ENCODE measurements at places on chromosomes 12 and 14.

- no peak for DNase-seq
These were observed 35.1 kb downstream of the PARP11 start for GRCh38 chr12:3838076-3838475.

DNA sequence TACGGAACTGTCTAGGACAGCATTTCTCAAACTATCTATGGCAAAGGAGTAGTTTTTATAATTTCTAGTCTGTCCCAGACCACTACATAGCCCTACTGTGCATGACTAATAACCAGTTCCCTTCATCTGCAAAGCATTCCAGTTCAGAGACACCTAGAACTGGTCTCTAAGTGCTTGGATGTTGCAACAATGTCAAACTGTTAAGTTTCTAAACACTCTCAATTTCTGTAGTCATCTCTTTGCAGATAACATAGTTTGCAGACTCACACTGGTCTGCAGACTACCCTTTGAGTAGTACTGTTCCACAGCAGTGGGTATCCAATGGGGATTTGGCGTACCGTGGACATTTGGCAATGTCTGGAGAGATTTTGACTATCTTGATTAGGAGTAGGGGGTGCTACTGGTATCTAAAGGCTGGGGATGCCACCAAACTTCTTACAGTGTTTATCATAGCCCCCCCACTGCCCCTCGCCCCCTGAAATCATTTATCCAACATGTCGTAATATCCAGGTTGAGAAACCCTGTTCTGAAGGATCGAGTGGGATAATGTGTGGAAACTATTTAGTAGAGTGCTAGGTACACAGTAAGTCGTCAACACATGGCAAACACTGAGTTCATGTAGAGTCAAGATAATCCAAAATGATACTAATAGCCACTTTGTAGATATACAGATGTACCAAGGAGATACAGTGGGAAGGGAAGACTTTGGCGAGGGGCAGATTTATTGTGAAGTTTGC, 1.7 kb downstream of the C12orf76 start:
- no peak for DNase-seq

GRCh38 chr12:21265932-21266331, 68.8 kb downstream of the SLCO1A2 start:
- DNase-seq, result no peak

GRCh38 chr12:2410496-2410895, 357.7 kb downstream of the CACNA1C start:
- no peak for DNase-seq

- DNase-seq, result no peak
These were observed 51.8 kb downstream of the FBXL14 start for GRCh38 chr12:1542599-1542998.

GRCh38 chr12:107368586-107368985, 275.2 kb upstream of the CRY1 start:
- no peak for DNase-seq

DNA sequence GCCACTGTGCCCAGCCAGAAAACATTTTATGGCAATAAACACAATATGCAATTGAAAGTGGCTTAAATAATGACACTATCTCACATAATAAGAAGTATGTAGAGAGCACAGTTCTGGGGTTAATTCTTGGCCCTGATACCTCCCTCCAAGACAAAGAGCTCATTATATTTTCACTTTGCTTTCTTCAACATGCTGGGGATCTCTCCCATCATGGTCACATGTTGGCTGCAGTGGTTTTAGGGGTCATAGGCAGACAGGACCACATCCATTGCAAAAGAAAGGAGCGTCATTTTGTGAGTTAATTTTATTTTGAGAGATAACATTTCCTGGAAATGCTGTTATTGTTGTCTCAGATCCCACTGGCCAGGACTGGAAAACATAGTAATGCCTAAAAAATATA, 8.3 kb upstream of the SLC38A2 start:
- DNase-seq, result no peak

GRCh38 chr12:76552343-76552938, 7.1 kb downstream of the OSBPL8 start:
- no peak for DNase-seq

GRCh38 chr12:52648012-52648550, 3.9 kb downstream of the KRT2 start:
- no peak for DNase-seq

DNA sequence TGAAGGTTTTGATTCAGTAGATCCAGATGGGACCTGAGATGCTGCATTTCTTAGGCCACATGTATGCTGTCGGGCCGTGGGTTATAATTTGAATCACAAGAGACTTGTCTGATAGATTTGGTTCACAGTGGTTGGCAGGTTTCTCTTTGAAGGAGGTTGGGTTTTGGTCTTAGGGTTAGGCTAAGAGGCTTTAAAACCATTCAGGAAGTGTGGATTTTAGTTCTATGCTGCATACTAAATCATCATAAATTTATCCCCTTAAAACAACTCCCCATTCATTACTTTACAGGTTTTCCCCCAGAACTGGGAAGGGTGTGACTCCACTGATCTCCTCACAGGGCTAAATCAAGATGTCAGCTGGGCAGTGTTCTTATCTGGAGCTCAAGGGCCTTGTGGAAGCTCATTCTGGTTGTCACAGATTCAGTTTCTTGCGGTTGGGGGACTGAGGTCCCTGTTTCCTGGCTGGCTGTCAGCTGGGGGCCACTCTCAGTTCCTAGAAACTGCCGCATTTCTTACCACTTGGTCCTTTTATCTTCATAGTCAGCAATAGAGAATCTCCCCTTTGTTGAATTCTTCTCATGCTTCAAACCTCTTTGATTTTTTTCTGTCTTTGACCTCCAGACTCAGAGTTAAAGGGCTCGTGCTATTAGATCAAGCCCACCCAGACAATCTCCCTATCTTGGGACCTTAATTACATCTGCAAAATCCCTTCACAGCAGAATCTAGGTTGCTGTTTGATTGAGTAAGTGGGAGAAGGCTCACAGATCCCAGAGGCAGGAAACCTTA, 20.6 kb upstream of the PCNX1 start:
- no peak for DNase-seq

- no peak for DNase-seq
These were observed 33.5 kb downstream of the PYGL start for GRCh38 chr14:50910495-50911420.

- no peak for DNase-seq
These were observed 1177.6 kb downstream of the GALC start for GRCh38 chr14:86815341-86815740.

DNA sequence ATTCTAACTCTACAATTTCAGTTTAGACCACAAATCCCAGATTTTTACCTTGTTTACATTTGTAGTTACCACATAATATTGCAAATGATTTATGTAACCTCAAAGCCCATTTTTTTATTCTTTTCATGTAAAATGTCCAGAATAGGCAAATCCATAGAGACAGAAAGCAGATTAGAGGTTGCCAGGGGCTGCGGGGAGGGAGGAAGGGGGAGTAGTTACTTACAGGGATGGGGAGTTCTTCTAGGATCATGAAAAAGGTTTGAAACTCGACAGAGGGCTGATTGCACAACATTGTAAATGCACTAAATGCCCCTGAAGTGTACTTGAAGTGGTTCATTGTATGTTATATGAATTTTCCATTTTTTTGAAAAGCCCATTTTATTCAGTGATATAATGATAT, 66.5 kb downstream of the PPP2R5C start:
- DNase-seq, result no peak

- no peak for DNase-seq
These were observed 23.4 kb upstream of the NR2C1 start for GRCh38 chr12:95096852-95097251.

DNA sequence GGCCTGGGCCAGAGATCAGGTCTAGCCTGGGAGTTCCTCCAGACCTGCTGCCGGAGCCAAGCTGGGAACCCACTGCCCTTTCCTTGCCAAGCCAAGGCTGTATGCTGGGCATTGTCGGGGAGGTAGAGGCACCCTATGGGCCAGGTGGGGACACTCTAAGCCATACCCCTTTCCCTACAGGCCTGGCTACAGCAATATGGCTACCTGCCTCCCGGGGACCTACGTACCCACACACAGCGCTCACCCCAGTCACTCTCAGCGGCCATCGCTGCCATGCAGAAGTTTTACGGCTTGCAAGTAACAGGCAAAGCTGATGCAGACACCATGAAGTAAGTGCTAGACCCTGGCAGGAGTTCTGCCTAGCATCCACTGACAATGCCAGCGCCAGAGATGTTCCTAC, 4.9 kb downstream of the MMP14 start:
- DNase-seq, result no peak

DNA sequence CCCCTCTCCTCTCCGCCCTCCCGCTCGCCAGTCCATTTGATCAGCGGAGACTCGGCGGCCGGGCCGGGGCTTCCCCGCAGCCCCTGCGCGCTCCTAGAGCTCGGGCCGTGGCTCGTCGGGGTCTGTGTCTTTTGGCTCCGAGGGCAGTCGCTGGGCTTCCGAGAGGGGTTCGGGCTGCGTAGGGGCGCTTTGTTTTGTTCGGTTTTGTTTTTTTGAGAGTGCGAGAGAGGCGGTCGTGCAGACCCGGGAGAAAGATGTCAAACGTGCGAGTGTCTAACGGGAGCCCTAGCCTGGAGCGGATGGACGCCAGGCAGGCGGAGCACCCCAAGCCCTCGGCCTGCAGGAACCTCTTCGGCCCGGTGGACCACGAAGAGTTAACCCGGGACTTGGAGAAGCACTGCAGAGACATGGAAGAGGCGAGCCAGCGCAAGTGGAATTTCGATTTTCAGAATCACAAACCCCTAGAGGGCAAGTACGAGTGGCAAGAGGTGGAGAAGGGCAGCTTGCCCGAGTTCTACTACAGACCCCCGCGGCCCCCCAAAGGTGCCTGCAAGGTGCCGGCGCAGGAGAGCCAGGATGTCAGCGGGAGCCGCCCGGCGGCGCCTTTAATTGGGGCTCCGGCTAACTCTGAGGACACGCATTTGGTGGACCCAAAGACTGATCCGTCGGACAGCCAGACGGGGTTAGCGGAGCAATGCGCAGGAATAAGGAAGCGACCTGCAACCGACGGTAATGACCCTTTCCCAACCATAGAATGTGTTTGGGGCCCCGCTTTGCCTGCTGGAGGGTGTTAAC, 615 bp downstream of the CDKN1B start:
- no peak for DNase-seq

- no peak for DNase-seq
These were observed 698.7 kb upstream of the TBX3 start for GRCh38 chr12:115382681-115383080.

GRCh38 chr12:1203735-1204019, 212.7 kb downstream of the ERC1 start:
- no peak for DNase-seq
